Cardiac muscle cell (in vitro differentiated cells and primary cell): ENCODE measurements at places on chromosomes 7 and 10.

DNA sequence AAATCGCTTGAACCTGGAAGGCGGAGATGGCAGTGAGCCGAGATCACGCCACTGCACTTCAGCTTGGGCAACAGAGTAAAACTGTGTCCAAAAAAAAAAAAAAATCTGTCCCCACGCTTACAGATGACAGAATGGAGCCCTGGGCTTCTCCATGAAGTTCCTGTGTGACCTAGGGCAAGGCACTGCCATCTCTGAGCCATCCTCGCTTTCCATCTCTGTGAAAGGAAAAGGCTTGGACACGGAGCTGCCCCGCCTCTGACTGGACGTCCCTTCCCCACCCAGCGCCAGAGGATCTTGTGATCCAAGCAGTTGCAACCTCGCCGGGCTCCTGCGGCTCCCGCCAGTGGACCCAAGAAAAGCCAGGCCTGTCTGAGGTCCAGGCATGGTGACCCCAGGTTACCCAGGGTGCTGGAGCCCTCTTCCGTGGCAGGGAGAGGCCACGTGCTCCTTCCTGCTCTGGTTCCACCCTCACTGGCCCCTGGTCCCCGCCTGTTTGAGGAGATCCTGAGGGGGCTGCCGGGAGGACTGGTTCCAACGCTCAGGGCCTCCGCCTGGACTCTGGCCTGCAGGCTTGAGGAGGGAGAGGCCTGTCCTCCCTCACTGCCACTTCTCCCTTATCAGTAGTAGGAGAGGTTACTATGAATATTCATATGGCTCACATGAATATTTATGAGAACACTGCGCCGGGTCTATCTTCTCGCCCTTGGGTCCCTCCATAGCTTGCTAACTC lies 25.6 kb upstream of the ELFN1 start:
- H3K27me3 ChIP-seq: no peaks in the 10 kb centered on the region
- H3K27ac ChIP-seq: no peak overlapping the region
- no peak for DNase-seq

GRCh38 chr10:4121502-4122380 lies 336.7 kb upstream of the KLF6 start:
- H3K4me1 ChIP-seq: peaks cover 15% of the 10 kb centered on the region
- H3K27ac ChIP-seq: no peak overlapping the region
- no peaks in the 10 kb centered on the region for H3K36me3 ChIP-seq
- DNase-seq: no peak
- H3K27me3 ChIP-seq: no peaks in the 10 kb centered on the region

DNA sequence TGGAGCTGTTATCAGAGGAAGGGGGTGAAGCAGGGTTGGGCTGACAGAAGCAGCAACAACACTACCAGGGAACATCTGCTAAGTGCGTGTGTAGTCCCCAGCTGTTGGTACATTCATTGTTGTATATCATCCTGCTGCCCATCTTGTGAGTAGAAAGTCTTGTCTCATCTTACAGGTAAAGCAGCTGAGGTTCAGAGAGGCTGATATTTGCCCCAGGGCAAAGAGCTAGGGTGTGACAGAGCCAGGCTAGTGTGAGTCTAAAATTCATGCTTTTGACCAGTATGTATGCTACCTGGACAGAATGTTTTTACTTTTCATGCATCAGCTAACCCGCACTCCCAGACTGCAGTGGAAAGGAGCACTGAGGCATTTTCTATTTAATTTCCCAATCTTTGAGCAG lies 221.6 kb downstream of the STK31 start:
- peaks cover 29% of the 10 kb centered on the region for H3K27me3 ChIP-seq
- no peak overlapping the region for H3K4me3 ChIP-seq
- peaks cover 5% of the 10 kb centered on the region for H3K4me1 ChIP-seq
- DNase-seq: no peak
- no peak overlapping the region for H3K27ac ChIP-seq
- no peaks in the 10 kb centered on the region for H3K36me3 ChIP-seq

DNA sequence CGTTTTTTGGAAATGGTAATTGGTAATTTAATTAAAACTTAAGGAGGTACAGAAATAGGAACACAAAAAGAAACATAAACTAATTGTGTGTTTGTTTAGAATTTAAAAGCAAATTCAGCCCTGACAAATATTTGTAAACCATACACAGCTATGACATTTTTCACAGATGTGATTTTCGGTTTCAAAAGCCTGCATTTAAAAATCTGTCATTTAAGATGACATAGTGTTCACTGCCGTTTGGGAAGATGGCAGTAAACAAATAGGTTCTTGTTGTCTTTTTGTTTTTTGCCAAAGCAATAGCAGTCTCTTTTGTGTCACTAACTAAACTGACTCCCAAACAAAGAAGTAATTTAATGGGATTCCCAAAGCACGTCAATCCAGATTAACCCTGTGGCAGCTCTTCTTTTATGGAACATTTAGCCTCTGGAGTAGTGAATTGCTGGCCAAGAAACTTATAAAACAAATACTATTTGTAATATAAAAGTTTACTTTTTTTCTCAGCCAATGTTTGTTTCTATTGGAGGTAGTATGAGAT lies 697.6 kb downstream of the PHTF2 start:
- no peaks in the 10 kb centered on the region for H3K4me1 ChIP-seq
- H3K27ac ChIP-seq: no peak overlapping the region
- H3K27me3 ChIP-seq: no peaks in the 10 kb centered on the region
- H3K36me3 ChIP-seq: no peaks in the 10 kb centered on the region

DNA sequence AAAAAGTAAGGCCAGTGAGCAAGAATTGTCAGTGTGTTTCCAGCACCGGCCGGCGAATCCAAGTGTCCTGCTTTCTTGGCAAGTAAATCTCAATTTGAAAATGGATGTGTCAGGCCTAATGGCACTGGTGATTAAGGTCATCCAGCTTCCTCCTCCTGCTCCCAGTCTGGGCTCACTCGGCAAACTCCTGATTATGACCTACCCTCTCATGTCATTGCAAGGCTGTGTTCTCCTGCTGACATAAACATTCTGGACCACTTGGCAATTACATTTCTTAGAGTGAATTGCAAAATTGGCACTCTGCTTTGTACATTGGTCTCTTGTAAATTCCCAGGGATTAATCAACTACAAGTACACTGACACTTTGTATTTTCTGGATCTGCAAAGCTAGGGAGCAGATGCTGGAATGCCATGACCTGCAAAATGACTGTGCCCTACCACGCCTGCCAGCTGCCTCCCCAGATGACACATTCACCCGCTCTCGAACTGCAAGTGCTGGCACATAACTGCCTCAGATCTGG lies 473.8 kb downstream of the KIF20B start:
- no peaks in the 10 kb centered on the region for H3K27me3 ChIP-seq
- H3K4me3 ChIP-seq: no peak overlapping the region
- no peaks in the 10 kb centered on the region for H3K4me1 ChIP-seq
- H3K27ac ChIP-seq: no peak overlapping the region

DNA sequence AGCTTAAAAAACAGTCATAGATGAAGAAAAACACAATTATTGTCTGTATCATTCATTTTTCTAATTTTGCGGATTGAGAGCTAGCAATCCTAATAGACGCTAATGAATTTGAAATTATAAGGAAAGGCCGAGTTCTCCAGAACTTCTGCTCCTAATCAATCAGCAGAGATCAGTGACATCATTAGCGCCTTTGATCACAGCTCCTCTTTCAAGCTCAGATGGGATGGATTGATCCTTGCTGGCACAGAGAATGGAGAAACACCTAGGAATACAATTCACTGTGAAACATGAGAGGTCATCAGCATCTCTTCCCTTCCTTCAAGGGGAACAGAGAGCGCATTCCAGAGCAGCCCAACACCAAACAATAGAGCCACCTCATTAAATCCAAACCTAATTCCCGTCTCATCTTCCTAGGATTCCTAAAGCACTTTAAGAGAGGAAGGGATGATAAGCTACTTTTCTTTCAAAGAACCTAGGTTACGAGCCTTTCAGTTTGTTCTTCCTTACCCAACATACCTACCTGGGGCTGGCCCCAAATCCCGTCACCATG lies 24.4 kb downstream of the GLI3 start:
- no peaks in the 10 kb centered on the region for H3K27me3 ChIP-seq
- DNase-seq: no peak
- peaks cover 19% of the 10 kb centered on the region for H3K4me1 ChIP-seq
- no peak overlapping the region for H3K27ac ChIP-seq
- no peak overlapping the region for H3K4me3 ChIP-seq
- no peaks in the 10 kb centered on the region for H3K36me3 ChIP-seq

DNA sequence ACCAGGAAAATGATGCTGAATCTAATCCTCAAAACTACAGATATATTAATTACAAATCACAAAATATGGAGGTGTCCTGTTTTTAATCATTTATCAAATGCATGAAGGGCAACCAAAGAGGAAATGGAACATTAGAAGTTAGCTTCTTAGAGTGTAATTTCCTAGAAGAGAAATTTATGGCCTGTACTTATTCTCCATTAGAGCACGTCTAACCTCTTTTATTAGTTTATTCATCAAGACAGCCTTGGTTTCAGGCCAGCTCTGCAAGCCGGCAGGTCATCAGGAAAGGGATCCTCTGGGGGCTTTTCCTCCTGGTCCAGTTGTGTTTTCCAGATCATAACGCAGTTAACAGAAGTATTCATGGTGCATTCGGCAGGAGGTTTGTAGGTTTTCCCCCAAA lies 517.6 kb downstream of the KCNMA1 start:
- DNase-seq: no peak
- H3K27ac ChIP-seq: no peak overlapping the region
- no peaks in the 10 kb centered on the region for H3K4me1 ChIP-seq
- no peaks in the 10 kb centered on the region for H3K27me3 ChIP-seq

DNA sequence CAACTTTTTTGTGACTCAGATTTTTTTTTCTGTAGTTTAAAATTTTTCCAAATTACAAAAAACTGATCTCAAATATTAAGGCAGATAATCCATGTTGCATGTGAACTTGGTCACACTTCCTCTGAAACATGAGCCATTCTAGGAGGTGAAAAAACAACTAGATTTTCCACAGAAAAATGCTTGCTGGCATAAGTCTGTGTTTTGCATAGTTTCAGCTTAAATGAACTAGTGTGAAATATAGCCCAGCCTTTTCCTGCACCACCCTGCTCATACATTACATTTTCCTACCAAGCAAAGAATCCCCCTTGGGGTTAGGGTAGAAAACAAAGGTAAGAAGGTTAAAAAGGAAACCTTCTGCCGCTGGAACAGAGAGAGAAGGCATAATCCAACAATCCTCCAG lies 48.2 kb downstream of the SLC25A13 start:
- DNase-seq: no peak
- no peak overlapping the region for H3K4me3 ChIP-seq
- no peak overlapping the region for H3K27ac ChIP-seq

DNA sequence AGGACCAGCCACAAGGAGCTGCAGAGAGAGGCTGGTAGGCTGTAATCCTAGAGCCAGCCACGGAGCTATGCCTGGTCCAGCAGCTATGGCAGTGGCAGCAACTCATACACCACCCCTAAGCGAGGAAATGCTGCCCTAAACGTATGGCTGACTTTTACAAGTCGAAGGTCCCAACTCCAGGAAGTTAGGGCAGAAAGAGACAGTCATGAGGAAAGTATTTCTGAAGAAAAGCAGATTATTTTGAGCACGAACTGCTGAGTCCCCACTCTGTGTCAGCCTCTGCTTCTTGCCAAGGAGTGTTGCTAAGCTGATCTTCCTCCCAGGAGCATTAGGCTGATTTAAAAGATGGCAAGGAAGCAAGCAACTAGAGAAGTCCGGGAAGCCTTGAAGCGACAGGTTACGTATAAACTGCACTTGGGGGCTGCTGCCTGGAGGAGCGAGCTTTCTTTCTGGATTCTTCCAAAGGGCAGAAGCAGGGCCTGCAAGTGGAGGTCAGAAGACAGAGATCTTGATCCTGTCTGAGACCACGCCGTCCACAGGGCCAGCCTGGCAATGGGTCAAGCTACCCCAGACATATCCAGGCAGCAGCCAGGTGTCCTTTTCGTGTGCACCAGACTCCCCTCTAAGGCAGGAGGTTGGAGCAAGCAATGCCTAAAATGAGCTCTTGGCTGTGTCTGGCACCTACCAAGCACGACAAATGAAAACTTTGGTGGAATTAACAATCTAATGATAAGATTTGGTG lies 39.4 kb downstream of the PLXNA4 start:
- peaks cover 11% of the 10 kb centered on the region for H3K4me1 ChIP-seq
- no peaks in the 10 kb centered on the region for H3K36me3 ChIP-seq
- no peak overlapping the region for H3K4me3 ChIP-seq
- no peaks in the 10 kb centered on the region for H3K27me3 ChIP-seq

- no peak for DNase-seq
- no peaks in the 10 kb centered on the region for H3K27me3 ChIP-seq
- H3K4me1 ChIP-seq: peaks cover 14% of the 10 kb centered on the region
- peaks cover 3% of the 10 kb centered on the region for H3K36me3 ChIP-seq
- H3K4me3 ChIP-seq: no peak overlapping the region
Observed at GRCh38 chr10:101675115-101675514, 19.9 kb downstream of the FBXW4 start.

- H3K36me3 ChIP-seq: no peaks in the 10 kb centered on the region
- peaks cover 5% of the 10 kb centered on the region for H3K4me1 ChIP-seq
- no peak for DNase-seq
- H3K4me3 ChIP-seq: no peak overlapping the region
- no peaks in the 10 kb centered on the region for H3K27me3 ChIP-seq
- H3K27ac ChIP-seq: no peak overlapping the region
Observed at GRCh38 chr7:84912993-84913635, 273.7 kb downstream of the SEMA3D start.

GRCh38 chr10:35827783-35828182 lies 185.7 kb upstream of the FZD8 start:
- no peak for DNase-seq
- no peaks in the 10 kb centered on the region for H3K27me3 ChIP-seq
- no peaks in the 10 kb centered on the region for H3K36me3 ChIP-seq
- no peak overlapping the region for H3K27ac ChIP-seq
- no peak overlapping the region for H3K4me3 ChIP-seq

GRCh38 chr10:895324-895723 lies 36.2 kb downstream of the LARP4B start:
- H3K4me3 ChIP-seq: no peak overlapping the region
- no peaks in the 10 kb centered on the region for H3K4me1 ChIP-seq
- H3K27me3 ChIP-seq: no peaks in the 10 kb centered on the region

GRCh38 chr10:121597504-121598262 lies 561 bp downstream of the FGFR2 start:
- no peaks in the 10 kb centered on the region for H3K27me3 ChIP-seq
- DNase-seq: peak; percentile 3
- no peaks in the 10 kb centered on the region for H3K36me3 ChIP-seq
- H3K4me1 ChIP-seq: peaks cover 35% of the 10 kb centered on the region
- H3K27ac ChIP-seq: peak overlapping the region; percentile 79
